ENCODE measurements at places on chromosomes 16 and 17. TPM values are rescaled to one million over a fixed set of nuclear protein-coding genes. Genes with fewer than 3 reads are reported as not detected.

Gene UBTF
- 70.1 TPM for total RNA-seq

GRCh38 chr17:43351691-43352090 is 47.1 kb upstream of the ARL4D start:
- no peak for ATAC-seq

DNA sequence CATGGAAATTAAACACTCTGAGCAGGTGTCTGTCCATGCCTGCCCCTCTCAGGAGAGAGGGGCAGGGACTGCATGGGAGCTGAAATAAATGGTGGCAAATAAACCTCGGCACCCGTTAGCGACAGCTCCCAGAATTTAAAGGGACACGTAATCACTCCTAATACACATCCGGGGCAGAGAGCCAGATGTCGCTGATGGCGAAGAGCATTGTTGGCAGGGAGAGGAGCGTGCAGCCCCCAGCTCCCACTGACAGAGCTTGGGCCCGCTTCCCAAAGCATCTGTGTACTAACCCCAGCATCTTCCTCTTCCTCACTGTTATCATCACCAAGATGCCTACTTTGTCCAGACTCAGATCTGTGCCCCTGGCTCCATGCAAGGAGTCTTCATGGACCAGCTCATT is 85.8 kb downstream of the IRX5 start:
- ATAC-seq = no peak

DNA sequence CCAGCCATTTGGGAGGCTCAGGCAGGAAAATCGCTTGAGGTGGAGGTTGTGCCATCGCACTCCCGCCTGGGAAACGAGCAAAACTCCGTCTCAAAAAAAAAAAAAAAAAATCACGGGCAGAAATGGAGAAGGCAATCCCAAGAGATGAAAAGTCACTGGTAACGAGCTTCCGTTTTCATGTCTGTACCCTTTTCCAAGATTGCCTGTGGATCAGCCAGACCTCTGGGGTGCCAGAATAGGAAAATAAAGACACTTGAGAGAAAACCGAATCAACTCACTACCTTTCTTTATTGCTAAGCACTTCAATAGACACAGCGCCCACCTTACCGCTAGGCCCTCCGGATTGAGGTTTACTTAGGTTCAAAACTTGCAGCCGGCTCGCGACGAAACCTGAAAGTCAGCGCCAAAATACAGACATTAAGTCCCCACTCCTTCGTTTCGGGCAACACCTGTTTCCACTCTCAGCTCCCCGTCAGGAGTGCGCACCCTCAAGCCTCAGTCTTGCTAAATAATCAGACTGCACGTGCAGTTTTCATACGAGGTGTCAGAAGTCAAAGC is 970 bp upstream of the TRAF7 start:
- ATAC-seq = no peak

Data from motor neuron (in vitro differentiated cells).